GF-D8 (cell line): ENCODE measurements at places on chromosomes 7 and 10.

DNA sequence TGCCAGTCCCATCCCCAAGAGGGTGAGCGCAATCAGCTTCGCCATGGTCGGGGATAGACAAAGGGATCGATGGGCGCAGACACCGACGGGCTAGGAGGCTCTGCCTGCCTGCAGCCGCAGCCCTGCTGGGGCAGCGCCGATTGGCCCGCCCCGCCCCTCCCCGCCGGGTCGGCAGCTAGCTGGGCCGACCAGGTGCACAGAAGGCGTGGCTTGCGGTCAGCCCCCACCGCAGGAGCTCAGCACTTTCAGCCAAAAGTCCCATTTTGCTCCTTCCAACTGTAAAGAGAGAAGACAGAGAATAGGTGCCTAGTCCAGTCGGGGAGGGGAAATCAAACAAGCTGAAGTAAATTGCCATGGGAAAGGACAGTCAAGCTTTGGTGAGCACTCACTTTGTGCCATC is at the start of gene PON1:
PON1 (minus strand) TSS at position 102 of the 400 bp plus-strand sequence; CDS start at position 45, 57 bp downstream.
- no peak for DNase-seq

- DNase-seq, result no peak
Observed at GRCh38 chr7:24297362-24297761, 13.4 kb downstream of the NPY start.

GRCh38 chr10:93751124-93751523 is 6.6 kb upstream of the LGI1 start:
- DNase-seq, result no peak

GRCh38 chr10:77555591-77556212 is 81.9 kb downstream of the KCNMA1 start:
- DNase-seq, result peak; percentile 3

GRCh38 chr7:43656997-43657396 is 72.3 kb downstream of the COA1 start:
- no peak for DNase-seq

- no peak for DNase-seq
Observed at GRCh38 chr7:93226310-93226709, at the start of gene HEPACAM2. HEPACAM2 (minus strand) TSS chr7:93226469.

GRCh38 chr7:75987026-75987804 is 7.2 kb downstream of the TMEM120A start:
- DNase-seq, result no peak

GRCh38 chr10:17022466-17022825 is 107.2 kb downstream of the CUBN start:
- no peak for DNase-seq

GRCh38 chr7:36316319-36316718 is 73.3 kb upstream of the ANLN start:
- DNase-seq, result no peak

DNA sequence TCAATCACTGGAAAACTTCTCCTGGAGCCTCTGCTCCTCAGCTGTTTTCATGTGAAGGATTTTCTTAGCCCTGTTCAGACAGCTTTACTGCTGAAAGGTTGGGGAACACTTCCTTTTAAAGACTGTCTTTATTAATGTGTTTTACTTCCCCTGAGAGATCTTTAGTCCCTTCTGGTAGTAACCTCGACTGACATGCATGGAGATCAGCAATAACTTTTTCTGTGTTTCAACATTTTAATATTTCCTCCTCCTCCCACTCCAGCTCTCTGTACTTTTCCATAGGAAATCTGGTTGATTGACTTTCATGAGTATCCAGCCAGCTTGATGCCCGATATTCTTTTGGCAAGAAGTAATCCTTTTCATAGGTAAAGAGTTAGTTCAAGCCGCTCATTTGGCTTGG is 62.7 kb upstream of the STRIP2 start:
- no peak for DNase-seq

GRCh38 chr7:98956937-98957336 is 78.6 kb downstream of the TRRAP start:
- DNase-seq, result no peak

- no peak for DNase-seq
Observed at GRCh38 chr7:88169717-88170320, 50.0 kb downstream of the SRI start.

- no peak for DNase-seq
Observed at GRCh38 chr7:80231707-80232106, 97.1 kb downstream of the GNAI1 start.

GRCh38 chr10:1572519-1573333 is 164.6 kb downstream of the ADARB2 start:
- DNase-seq, result no peak

GRCh38 chr7:94174375-94174774 is 170.2 kb upstream of the BET1 start:
- DNase-seq, result no peak

- no peak for DNase-seq
Observed at GRCh38 chr10:131059881-131060280, 251.6 kb downstream of the TCERG1L start.

GRCh38 chr7:120925392-120925791 is 25.2 kb upstream of the ING3 start:
- no peak for DNase-seq

GRCh38 chr10:129394518-129395328 is 72.3 kb upstream of the MGMT start:
- no peak for DNase-seq

DNA sequence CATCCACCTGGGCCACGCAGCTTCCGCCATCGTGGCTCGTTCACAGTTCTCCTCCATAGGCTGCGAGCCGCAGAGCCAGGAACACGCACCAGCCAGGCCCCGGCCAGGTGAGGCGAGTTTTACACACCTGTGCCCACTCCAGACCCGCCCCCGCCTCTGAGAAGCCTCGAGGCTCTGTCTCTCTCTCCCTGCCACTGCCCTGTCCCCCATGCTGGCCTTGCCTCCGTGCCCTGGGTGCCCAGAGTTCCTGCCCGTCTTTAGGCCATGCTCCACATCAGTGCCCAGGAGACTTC is 142.2 kb downstream of the SLIT1 start:
- no peak for DNase-seq

DNA sequence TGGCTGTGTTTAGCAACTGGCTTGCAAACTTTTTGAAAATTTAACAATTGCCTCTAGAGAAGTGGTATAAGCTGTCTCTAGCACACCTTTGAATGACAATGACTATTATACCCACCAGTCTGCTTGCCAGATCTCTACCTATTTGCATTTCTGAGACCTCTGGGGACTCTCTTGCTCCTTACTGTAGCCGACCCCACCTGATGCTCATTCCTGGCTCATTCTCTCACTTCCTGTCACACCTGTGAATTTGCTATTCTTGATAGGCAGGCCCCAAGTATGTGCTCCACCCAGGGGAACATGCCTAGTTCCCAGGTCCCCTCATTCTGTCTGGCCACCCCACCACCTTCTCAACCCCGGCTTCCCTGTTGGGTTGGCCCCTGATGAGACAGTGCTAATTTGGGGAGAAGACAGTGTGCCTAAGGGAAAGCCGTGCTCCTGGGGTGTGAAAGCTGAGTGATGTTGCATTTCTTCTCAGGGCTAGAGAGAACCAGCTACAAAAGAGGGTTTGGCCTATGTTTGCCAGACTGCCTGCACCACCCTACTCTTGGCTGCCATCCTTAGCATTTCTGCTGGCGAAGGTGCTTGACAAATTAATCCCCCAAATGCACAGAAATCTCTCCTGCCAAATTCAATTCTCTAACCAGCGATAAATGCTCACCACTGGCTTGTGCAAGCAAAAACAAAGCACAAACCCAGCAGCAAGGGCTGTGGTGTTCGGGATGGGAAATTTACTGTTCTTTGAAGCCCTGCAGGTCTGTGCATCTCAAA is 138.2 kb downstream of the RPS24 start:
- no peak for DNase-seq

DNA sequence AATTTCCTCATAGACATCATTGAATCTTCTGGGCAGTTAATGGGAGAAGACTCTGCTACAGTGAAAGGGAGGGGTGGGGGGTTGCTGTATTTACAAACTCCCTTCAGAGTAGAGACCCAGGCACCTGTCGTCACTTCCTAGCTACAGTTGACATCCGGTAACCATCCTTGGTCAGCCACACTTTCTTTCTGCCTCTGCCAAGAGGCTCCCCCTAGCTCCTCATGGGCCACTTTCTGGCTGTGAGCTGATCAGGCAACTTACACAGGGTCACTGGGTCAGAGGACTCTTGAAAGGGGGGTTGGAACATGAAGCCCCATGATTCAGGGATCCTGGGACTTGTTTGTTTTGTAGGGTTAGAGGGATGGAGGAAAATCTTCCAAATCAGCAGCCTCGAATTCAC is 1.2 kb downstream of the TECPR1 start:
- DNase-seq, result peak; percentile 18

DNA sequence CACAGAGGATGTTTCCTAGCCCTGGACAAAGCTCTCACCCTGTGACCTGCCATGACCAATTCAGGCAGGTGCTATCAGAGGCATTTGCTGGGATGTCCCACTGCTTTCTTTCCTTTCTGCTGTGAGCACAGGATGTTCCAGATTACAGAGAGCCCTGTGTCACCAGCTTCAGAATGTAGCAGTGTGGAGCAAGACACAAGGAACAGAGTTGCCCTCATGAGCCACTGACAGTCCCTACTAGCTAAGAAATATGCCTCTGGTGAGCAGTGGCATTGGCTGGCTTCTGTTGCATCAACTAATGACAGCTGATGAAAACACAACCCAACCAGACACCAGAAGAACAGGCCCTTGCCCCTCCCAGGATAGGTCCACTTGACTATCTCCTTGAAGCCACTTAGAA is 337.2 kb downstream of the TNS3 start:
- no peak for DNase-seq

- no peak for DNase-seq
Observed at GRCh38 chr10:132309471-132309865, 1.7 kb upstream of the STK32C start.

GRCh38 chr10:98039690-98040381 is 9.4 kb upstream of the CRTAC1 start:
- no peak for DNase-seq

GRCh38 chr7:106890952-106891351 is 25.9 kb downstream of the PIK3CG start:
- DNase-seq, result no peak
